BE2C (cell line): ENCODE measurements at places on chromosomes 12 and 14.

GRCh38 chr14:65769151-65769550 lies 356.6 kb downstream of the FUT8 start:
- DNase-seq: no peak

DNA sequence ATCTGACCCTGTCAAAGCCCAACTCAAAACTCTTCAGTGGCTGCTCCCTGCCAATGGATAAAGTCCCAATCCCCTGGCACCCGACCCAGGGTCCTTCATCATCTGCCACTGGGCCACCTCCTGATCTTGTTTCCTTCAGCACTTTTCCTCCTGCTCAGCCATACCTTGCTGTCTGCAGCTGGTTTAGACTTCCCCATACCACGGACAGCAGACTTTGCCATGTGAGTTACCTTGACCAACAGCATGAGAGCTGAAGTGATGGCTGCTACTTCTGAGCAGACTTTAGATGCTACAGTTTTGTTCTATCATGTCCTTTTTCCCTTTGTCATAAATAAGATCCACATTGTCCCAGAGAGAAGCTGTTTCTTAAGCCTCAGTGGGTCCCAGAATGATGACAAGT lies 33.3 kb upstream of the STON2 start:
- DNase-seq: no peak

GRCh38 chr12:92729773-92730305 lies 27.1 kb downstream of the PLEKHG7 start:
- DNase-seq: no peak

DNA sequence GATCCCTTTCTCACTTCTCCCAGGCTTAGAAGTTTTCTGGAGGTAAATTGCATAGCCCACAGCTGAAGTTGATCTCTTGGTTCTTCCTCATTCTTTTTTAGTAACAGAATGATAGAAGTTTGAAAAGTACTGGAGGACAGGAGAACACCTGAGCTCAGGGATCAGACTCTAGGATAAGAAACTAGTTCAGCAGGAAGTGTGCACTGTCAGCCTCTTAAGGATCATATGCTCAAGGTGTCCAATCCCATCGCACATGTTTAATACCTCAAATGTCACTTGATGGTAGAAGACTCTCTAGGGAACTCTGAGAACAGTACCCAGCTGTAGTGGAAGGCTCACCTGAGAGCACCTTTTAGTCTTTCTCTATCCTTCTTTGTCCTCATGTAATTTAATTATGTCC lies 14.7 kb upstream of the LIMA1 start:
- no peak for DNase-seq

- no peak for DNase-seq
Measured at GRCh38 chr14:53153702-53154112, 584 bp upstream of the DDHD1 start.
